ENCODE measurements at places on chromosomes 3 and 15. TPM values are rescaled to one million over a fixed set of nuclear protein-coding genes. Genes with fewer than 3 reads are reported as not detected.

HRG gene
- polyA plus RNA-seq: not detected

FSIP1 gene
- 0.10 TPM for polyA plus RNA-seq

ABI3BP gene
- not detected for polyA plus RNA-seq

PLSCR1 gene
- 127 TPM for polyA plus RNA-seq

NBEAL2 gene
- 578 TPM for polyA plus RNA-seq

Data from CD14-positive monocyte (primary cell).